ENCODE measurements at places on chromosomes 13 and 19. TPM values are rescaled to one million over a fixed set of nuclear protein-coding genes. Genes with fewer than 3 reads are reported as not detected.

The SAMD1 gene
- 37.5 TPM for total RNA-seq

The WDR88 gene
- total RNA-seq = not detected

The EPS8L1 gene
- total RNA-seq = 6.2 TPM

The CASP14 gene
- total RNA-seq = not detected

The IZUMO2 gene
- not detected for total RNA-seq

The LGALS7 gene
- not detected for total RNA-seq

The SRRM5 gene
- 0.16 TPM for total RNA-seq

The ZNF534 gene
- total RNA-seq = not detected

The PTH2 gene
- total RNA-seq = not detected

The ENOX1 gene
- total RNA-seq = not detected

The ZNF723 gene
- total RNA-seq = not detected

The CEACAM7 gene
- total RNA-seq = not detected

The GNG8 gene
- total RNA-seq = not detected

The ADGRE3 gene
- total RNA-seq = not detected

The SYNE4 gene
- 2.1 TPM for total RNA-seq

All from CD8-positive, alpha-beta T cell (primary cell).